Hematopoietic multipotent progenitor cell treated with erythropoietin and hydrocortisone succinate and interleukin-3 and kit ligand, for 6 days (in vitro differentiated cells): ENCODE measurements at places on chromosomes 11 and 22.

GRCh38 chr11:128188346-128189004 lies 398.9 kb downstream of the ETS1 start:
- no peak for DNase-seq

DNA sequence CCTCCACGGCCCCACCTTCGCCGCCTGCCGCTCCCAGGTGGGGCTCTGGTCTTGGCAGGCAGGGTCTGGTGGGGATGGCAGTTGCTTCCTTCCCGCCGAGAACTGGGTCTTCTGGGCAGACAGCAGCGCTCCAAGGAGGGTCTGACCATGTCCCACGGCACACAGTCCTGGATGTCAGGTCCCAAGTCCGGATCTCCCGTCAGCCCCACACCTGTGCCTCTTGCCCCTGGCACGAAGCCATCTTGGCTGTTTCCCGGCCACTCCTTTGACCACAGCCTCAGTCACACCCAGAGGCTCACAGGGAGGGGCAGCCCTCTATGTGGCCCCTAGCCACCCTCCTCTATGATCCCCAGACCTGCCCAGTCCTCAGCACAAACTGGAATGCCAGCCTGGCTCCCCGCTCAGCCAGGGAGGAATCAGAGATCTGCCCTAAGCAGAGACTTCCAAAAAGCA lies 14.3 kb downstream of the MUC5B start:
- no peak for DNase-seq

DNA sequence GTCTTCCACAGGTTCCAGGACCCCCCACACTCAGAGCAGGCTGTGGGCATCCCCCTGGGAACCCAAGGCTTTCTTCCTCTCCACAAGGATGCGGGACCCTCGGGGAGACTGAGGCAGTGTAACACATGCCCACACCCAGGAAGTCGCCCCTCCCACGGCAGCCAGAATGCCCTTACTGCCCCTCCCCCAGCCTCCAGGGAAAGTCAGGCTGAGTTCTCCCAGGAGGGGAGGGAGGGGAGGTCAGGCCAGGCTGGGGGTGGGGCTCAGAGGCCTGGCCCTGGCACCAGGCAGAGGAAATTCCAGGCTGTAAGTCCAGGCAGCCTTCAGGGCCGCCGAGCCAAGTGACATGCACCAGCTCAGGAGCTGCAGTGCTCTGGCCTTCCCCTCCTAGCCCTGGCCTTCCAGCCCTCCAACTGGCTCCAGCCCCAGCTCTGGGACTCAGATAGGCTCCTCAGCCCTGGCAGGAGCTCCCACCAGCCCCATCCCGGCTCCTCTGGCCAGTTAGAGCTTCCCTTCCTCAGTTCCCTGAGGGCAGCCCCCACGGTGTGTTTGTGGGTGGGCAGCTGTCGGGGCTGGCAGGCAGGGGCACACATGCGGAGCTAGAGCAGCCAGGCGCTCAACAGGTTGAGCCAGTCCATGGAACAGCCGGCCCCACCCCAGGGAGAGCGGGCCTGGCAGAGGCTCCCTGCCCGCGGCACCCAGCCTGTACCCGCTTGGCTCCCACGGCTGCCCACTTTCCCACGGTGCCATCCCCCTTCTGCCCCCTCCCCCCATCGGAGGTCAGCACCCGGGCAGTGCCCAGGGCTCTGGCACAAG lies 3.6 kb downstream of the BCL9L start:
- no peak for DNase-seq

- DNase-seq = peak; percentile 4
Measured at GRCh38 chr11:127627629-127628457, 627.3 kb upstream of the KIRREL3 start.

GRCh38 chr11:10807493-10808234 lies 1.1 kb downstream of the EIF4G2 start:
- peak; percentile 60 for DNase-seq

GRCh38 chr11:134861490-134862104 lies 449.6 kb upstream of the B3GAT1 start:
- no peak for DNase-seq

DNA sequence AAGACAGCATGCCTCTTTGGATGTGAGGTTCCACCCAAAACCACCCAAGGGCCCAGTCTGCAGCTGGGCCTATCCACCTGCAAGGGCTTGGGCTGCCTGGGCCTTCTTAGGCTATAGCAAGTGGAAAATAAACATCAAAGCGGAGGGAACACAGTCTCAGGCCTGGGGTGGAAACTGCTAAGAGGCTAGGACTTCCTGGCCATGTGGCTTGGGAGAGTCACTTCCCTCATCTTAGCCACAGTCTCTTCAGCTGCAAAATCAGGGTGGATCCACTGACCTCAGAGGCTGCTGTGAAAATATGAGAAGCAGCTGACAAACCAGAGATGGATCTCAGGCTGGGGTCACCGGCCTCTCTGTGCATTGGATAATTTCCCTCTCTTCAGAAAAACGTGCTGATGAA lies 30.6 kb upstream of the TFIP11 start:
- peak; percentile 42 for DNase-seq

GRCh38 chr11:131677828-131678470 lies 307.5 kb downstream of the NTM start:
- no peak for DNase-seq

- no peak for DNase-seq
Measured at GRCh38 chr11:83601914-83602527, 315.9 kb upstream of the CCDC90B start.
